IPS DF 6.9 (cell line): ENCODE measurements at places on chromosomes 2 and 18.

DNA sequence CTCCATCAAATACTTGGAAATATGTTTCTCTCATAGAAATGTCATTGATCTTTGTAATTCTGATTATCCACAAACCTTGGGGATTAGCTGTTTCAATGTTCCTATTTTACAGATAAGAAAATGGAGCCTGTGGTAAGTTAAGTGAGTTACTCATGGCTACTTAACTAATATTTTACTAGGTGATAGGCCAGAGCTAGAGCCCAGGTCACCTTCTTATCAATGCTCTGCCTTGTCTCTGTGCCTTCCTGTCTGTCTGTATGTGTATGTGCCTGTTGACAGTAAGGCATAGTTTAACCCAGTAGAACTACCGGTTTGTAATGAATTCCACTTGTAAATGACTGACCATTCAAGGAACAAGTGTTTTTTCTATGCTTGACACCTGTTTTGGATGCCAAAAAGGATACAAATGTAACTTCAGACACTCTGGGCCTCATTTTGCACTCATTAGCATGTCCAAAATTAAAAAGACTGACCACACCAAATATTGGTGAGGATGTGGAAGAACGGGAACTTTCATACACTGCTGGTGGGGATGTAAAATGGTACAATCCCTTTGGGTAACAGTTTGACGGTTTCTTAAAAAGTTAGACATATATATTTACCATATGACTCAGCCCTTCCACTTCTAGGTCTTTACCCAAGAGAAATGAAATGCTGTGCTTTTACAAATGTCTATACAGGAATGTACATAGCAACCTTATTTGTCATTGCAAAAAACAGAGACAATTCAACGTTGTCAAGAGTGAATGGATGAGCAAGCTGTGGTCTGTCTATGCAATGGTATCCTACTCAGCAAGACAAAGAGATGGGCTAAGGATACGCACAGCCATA lies 19.6 kb upstream of the IL1A start:
- no peaks in the 10 kb centered on the region for H3K4me1 ChIP-seq
- no peaks in the 10 kb centered on the region for H3K27me3 ChIP-seq
- H3K4me3 ChIP-seq = no peak overlapping the region

DNA sequence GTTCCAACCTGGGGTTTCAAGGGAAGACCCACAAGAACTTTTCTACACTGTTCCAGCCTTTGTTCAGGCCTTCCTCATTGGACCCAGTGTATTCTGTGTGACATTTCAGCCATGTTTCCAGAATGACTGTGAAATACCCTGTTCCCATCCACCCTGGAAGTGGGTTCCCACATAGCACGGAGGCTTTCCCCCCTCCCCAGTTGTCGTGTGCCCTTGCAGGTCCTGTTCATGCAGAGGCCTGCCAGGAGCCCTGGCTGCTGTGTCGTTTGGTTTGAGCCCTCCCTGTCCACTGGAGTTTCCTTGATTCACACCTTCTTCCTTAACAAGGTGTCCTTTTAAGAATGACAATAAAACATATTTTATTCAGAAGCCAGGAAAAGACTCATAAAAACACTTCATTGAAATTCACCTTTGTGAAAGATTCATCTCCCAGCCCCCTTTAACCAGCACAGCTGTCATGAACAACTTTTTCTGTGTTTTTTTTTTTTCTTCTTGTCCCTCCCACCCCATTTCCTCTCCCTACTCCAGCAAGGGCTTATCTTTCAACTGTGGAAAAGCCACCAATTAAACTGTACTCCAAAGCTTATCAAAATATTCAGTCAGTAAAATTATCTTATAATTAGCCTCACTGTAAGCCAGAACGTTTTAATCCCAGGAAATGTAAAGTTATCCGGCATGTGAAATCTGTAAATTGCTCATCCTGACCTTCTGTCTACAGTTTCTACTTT lies 106.4 kb downstream of the ACOXL start:
- peaks cover 19% of the 10 kb centered on the region for H3K4me1 ChIP-seq
- no peak for DNase-seq
- no peaks in the 10 kb centered on the region for H3K36me3 ChIP-seq
- no peak overlapping the region for H3K27ac ChIP-seq

DNA sequence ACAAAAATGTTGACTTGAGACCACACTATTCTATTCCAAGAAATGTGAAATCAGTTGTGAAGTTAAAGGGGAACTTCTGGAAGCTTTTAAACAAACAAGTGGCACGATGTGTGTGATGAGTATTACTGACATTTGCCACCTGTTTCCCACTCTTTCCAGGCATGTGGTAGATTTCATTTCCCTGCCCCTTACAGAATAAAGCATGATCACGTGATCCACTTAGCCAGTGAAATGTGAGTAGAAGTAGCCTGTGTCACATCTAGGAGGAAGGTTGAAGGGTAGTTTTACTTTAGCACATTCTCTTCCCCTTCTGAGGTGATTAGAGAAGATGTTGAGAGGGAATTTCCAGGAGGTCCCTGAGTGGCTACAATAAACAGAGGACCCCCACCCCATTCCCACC lies 3.8 kb downstream of the COL4A4 start:
- no peaks in the 10 kb centered on the region for H3K36me3 ChIP-seq
- H3K27ac ChIP-seq = no peak overlapping the region
- no peak overlapping the region for H3K4me3 ChIP-seq
- no peaks in the 10 kb centered on the region for H3K4me1 ChIP-seq
- H3K27me3 ChIP-seq = peaks cover 7% of the 10 kb centered on the region; the same call in 1 of the 2 replicates
- no peak for DNase-seq

- no peaks in the 10 kb centered on the region for H3K27me3 ChIP-seq
- no peaks in the 10 kb centered on the region for H3K4me1 ChIP-seq
- H3K27ac ChIP-seq = no peak overlapping the region
- no peak overlapping the region for H3K4me3 ChIP-seq
- no peak for DNase-seq
Measured at GRCh38 chr18:56645415-56646016, 5.6 kb upstream of the WDR7 start.

DNA sequence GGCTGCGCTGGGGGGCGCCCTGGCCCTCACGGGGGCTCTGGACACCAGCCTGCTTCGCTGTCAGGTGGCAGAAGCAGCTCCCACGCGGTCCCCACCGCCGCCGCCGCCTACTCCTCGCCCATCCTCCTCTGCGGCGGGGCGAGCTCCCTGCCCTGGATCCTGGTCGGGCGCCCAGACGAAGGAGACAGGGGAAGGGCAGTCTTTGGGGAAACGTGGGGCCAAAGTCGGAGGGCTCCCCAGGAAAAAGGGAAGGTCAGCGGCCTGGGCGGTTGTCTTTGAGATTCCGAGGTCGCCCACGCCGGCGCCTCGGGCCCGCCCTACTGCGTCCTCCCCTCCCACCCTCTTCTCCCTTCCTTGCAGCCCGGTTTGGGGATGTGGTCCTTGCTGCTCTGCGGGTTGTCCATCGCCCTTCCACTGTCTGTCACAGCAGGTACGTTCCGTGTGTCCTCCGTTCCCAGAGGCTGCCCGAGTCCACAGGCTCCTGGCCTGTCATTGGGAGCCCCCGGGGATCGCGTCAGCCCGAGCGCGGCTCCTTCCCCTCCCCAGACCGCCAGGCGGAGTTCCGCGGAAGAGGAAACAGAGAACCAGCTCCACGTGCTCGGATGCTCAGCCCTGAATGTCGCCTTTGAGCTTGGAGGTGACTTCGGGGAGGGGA lies 800 bp downstream of the IL1RL2 start:
- no peaks in the 10 kb centered on the region; the same call in 1 of the 2 replicates for H3K4me1 ChIP-seq
- peak overlapping the region; percentile 13; the same call in 1 of the 2 replicates for H3K4me3 ChIP-seq
- no peaks in the 10 kb centered on the region for H3K36me3 ChIP-seq
- DNase-seq = peak; percentile 11

DNA sequence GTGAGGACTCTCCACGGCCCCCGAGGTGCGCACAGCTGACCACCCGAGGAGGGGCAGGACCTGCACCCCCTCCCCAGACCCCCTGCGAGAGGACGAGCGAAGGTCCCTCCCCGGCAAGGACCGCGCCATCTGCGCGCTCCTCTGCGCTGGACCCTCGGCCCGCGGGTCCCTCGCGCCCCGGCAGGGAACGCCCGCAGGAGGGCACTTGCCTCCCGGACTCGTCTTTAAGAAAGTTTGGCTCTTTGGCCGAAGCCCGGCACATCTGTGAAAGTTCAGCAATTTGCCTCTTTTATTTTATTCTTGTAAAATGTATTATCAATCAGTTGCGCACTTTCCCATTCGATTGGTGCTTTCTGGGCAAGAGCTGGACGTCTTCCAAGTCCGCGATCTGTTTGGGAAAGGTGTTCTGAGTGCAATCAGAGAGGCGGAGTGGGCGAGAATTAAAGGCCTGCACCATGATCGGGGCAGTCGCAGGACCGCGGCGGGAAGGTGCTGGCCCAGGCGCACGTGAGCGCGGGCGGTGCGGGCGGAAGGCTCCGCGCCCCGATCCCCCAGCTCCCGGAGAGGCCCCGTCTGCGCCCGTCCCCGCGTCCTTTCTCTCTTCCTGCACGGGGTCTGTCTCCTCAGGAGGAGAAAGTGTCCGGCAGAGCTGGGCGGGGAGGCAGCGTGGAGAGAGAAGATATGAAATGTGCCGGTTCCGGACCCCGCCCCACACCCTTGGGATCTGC lies 1.6 kb upstream of the ALKAL2 start:
- no peak for DNase-seq
- peak overlapping the region; percentile 50; the same call in 1 of the 2 replicates for H3K4me3 ChIP-seq
- H3K36me3 ChIP-seq = no peaks in the 10 kb centered on the region
- H3K4me1 ChIP-seq = peaks cover 7% of the 10 kb centered on the region; the same call in 1 of the 2 replicates
- no peak overlapping the region for H3K27ac ChIP-seq

- H3K27ac ChIP-seq = no peak overlapping the region
- no peaks in the 10 kb centered on the region for H3K4me1 ChIP-seq
- H3K4me3 ChIP-seq = no peak overlapping the region
- no peaks in the 10 kb centered on the region for H3K27me3 ChIP-seq
- H3K36me3 ChIP-seq = no peaks in the 10 kb centered on the region
- DNase-seq = no peak
Measured at GRCh38 chr2:33363325-33364298, 112.8 kb upstream of the RASGRP3 start.

- no peaks in the 10 kb centered on the region for H3K4me1 ChIP-seq
- no peak overlapping the region for H3K4me3 ChIP-seq
- H3K27me3 ChIP-seq = no peaks in the 10 kb centered on the region
- H3K27ac ChIP-seq = no peak overlapping the region
- no peaks in the 10 kb centered on the region for H3K36me3 ChIP-seq
Measured at GRCh38 chr2:211458974-211459373, 902.6 kb downstream of the CPS1 start.

- no peak overlapping the region for H3K4me3 ChIP-seq
- H3K27me3 ChIP-seq = no peaks in the 10 kb centered on the region
- H3K27ac ChIP-seq = no peak overlapping the region
- H3K4me1 ChIP-seq = no peaks in the 10 kb centered on the region
Measured at GRCh38 chr2:62547854-62548253, 41.9 kb upstream of the TMEM17 start.

DNA sequence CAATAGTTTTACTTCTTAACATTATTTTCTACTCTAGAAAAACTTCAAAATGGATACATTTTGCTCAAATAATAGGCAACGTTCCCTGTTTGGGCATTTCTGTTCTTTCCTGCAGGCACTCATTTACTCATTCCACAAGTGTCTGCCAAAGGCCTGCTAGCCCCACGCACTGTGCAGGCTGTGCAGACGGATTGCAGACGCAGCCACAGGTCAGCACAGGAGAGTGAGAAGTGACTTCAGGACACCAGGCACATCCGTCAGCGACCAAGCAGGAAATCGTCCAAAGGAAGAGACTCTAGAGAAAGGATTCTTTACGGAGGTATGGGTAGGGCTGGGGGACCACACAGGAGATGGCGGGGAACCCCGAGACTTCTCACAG lies 103.0 kb upstream of the AGAP1 start:
- H3K4me3 ChIP-seq = no peak overlapping the region
- no peak overlapping the region for H3K27ac ChIP-seq
- DNase-seq = no peak
- H3K4me1 ChIP-seq = no peaks in the 10 kb centered on the region
- no peaks in the 10 kb centered on the region for H3K36me3 ChIP-seq

DNA sequence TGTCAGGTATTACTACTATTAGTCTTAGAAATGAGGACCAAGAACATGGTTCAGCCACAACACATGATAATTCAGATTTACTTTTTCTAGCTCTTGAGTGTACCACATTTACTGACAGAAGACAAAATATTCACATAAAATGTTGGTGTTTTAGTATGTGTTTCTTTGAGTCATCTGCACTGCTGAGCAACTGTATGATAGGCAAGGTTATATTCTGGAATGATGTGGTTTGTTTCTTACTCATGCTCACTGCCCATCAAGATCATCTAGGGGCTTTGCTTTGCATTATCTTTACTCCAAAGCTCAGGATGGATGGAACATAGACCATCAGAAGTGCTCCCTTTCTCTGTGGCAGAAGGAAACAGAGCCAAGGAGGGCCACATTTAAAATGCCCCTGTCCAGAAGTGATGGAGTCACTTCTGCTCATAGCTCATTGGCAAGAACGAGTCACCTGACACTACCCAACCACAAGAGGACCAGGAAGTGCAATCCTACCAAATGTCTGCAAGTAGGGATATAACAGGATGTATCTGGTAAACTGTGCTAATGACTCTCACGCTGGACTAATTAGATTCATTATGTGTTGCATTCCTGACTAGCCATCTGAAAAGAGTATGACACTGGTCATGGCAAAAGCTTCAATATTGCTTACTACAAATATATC lies 81.5 kb downstream of the DIS3L2 start:
- no peak overlapping the region for H3K4me3 ChIP-seq
- no peaks in the 10 kb centered on the region for H3K27me3 ChIP-seq
- no peaks in the 10 kb centered on the region for H3K36me3 ChIP-seq
- no peak for DNase-seq
- H3K27ac ChIP-seq = no peak overlapping the region

- no peaks in the 10 kb centered on the region for H3K27me3 ChIP-seq
- H3K36me3 ChIP-seq = no peaks in the 10 kb centered on the region
- no peaks in the 10 kb centered on the region for H3K4me1 ChIP-seq
- no peak for DNase-seq
- H3K27ac ChIP-seq = no peak overlapping the region
- H3K4me3 ChIP-seq = no peak overlapping the region
Measured at GRCh38 chr18:66150650-66151049, 399.8 kb downstream of the CDH7 start.

- H3K4me1 ChIP-seq = no peaks in the 10 kb centered on the region
- DNase-seq = no peak
- H3K27me3 ChIP-seq = no peaks in the 10 kb centered on the region
Measured at GRCh38 chr2:7027411-7027810, 110.2 kb downstream of the RNF144A start.
